Forelimb muscle (tissue), 1 donor: ENCODE measurements at places on chromosomes 2 and 18. TPM values are rescaled to one million over a fixed set of nuclear protein-coding genes. Genes with fewer than 3 reads are reported as not detected.

The TRIM54 gene
- polyA plus RNA-seq = 105 TPM

- no peak for DNase-seq
Observed at GRCh38 chr2:205025580-205026240, 480.4 kb downstream of the PARD3B start.

The RANBP2 gene
- 33.5 TPM for polyA plus RNA-seq

GRCh38 chr2:6627316-6627715 is 238.4 kb downstream of the CMPK2 start:
- no peak for DNase-seq

The RAB6C gene
- 0.24 TPM for polyA plus RNA-seq

DNA sequence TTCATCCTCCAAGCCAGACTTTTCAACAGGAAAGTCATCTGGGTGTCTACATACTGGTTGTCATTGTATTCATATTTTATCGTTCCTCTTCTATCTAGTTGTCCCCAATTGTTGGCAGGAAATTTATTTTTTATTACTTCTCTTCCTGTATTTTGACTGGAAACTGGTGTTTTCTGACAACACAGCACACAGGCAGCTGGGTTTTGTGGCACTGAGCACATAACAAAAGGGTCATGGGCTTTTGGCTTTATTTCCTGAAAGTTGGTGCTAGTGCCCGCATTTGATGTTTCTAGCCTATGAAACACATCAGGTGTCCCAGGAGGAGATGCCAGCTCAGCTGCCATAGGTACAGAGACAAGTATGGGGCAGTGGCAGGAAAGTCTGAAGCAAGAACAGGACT is 126.4 kb downstream of the TMEM17 start:
- no peak for DNase-seq

The UPP2 gene
- 0.11 TPM for polyA plus RNA-seq

DNA sequence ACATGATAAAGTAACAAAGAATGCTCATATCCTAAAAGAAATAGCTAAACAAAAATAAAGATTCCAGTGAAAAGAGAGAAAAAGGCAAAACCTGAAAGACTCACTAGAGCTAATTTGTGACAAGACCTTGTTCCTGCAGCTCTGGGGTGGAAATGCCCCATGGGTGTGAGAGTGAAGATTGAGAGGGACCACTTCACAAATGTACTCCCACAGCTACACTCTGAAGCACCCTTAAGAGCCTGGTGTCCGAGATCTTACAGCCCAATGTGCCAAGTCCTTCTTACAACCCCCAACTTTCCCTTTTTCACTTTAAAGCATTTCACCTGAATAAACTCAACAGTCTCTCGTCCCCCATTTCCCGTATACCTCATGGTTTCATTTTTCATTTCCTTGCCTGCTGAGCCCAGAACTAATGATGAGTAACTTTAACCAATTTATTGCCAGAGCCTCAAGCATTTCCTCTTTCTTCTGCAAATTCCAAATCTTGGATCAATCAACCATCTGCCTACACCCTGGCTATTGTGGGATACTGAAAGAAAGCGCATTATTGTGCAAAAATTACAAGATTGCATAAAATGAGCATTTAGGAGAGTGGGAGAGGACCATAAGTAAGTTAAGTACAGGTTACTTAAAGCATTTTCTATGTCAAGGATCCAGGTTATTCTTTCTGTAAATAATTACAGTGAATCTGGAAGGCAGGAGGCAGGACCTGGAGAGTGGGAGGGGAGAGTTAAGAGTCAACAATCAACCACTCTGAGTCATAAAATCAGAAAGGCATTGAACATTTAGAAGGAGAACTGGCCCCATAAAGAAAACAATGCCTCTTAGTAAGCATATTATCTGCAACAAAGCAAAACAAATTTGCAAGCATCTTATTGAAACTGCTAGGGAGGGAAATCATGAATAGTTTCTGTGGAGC is 804.4 kb upstream of the CELF4 start:
- no peak for DNase-seq
